ENCODE measurements at places on chromosomes 6 and 20.

GRCh38 chr6:161215193-161215592 is 58.7 kb downstream of the AGPAT4 start:
- DNase-seq = no peak

GRCh38 chr20:56781108-56781739 is 152.1 kb downstream of the TFAP2C start:
- DNase-seq = no peak

GRCh38 chr6:105587349-105588122 is 184.7 kb upstream of the PREP start:
- no peak for DNase-seq

DNA sequence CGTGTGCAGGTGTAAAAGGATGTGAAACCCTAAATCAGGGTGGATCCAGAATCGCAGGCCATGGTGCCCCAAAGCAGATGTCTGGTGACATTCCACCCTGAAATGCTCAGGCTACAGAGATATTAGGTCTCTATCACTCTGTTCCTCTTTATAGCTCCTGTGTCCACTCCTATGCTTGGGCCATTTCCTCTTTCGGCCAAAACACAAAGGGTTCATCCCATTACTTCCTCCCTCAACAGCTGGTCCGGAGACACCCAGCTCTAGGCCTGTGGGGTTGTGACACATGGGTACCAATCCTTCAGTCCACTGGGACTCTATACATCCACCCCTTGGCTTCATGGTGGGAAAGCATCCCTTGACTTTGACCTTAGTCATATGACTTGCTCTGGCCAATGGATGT is 1.7 kb upstream of the SIGLEC1 start:
- DNase-seq = no peak

DNA sequence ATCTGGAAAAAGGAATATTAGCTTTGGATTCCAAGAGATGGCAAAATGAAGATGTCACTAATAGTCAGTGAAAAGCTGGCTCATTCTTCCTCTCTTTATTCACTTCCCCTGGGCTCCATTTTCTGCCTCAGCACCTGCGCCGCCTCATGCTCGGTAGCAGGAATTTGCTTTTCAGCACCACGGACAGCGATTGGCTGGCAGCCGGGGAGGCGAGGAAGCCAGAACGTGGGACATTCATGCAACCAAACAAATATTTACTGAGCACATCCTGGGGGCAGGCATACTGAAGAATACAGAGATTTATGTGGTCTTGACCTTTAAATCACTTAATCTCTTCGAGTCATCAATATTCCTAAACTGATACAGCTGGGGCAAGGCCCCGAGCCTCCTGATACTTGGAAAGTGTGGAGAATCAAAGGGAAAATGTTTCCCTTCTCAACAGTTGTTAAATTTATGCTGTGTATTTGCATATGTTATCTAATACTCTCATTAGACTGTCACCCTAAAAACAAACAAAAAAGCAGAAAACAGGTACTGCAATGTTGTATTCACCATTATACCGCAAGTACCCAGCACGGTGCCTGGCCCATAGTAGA is 12.1 kb upstream of the PDYN start:
- DNase-seq = no peak
